ENCODE measurements at places on chromosomes 1 and 21.

- DNase-seq: no peak
These were observed 35.0 kb downstream of the ARHGEF10L start for GRCh38 chr1:17574516-17574915.

GRCh38 chr21:34609244-34609932, 5.5 kb downstream of the RCAN1 start:
- DNase-seq: no peak

GRCh38 chr21:39048574-39048973, 134.7 kb downstream of the PSMG1 start:
- DNase-seq: no peak

DNA sequence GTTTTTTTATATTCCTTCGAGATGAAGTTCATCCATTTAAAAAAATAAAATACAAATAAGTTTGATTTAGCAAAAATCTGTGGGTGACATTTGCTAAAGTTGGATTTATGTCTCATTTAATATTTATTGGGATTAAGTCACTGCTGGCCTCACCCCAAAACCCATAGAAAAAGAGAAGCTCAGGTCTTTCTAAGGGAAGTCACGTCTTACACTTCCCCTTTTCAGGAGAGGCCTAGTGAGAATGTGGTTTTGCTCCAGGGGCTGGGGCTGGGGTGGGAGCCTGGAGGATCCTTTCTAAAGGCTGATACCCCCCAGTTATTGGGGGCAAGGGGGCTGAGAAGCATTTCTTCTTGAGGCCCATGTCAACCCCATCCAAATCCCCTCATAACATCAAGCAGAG, 300.3 kb downstream of the DSCAM start:
- peak; percentile 46 for DNase-seq

DNA sequence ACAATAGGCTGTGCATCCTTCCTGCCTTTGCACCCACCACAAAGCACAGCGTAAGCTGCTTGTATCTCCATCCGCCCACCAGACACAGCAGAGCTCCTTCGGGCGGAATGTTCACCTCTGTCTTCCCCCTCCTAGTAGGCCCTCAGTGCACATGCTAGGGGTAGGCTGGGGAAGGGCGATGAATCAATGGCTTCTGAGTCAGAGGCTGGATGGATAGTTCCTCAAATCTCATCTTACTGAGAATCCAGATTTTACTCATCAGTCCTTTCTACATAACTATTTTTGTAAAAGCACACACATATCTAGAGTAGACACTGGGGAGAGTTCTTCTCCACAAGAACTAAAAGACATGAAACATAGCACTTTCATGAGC, 73.8 kb downstream of the BCAR3 start:
- no peak for DNase-seq

GRCh38 chr1:117405042-117405441, 37.8 kb downstream of the MAN1A2 start:
- DNase-seq: no peak

DNA sequence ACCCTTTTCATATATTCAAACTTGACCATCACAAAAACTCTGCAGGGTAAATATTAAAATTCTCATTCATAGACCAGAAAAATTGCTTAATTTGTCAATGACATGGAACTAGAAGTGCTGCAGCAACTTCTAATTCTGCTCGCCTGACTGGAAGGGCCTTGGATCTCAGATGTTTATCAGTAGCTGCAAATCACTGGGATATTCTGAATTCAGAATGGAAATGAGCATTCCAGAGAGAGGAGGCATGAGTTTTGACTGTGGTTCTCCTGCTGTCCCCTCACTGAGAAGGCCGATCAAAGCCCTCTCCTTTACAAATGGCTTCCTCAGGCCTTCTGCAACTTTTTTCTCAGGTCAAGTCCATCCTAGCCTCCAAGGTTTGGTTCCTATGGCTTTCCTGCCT, 171.3 kb upstream of the FAM78B start:
- DNase-seq: no peak

- DNase-seq: no peak
These were observed 15.2 kb downstream of the ADSS2 start for GRCh38 chr1:244436336-244437085.

DNA sequence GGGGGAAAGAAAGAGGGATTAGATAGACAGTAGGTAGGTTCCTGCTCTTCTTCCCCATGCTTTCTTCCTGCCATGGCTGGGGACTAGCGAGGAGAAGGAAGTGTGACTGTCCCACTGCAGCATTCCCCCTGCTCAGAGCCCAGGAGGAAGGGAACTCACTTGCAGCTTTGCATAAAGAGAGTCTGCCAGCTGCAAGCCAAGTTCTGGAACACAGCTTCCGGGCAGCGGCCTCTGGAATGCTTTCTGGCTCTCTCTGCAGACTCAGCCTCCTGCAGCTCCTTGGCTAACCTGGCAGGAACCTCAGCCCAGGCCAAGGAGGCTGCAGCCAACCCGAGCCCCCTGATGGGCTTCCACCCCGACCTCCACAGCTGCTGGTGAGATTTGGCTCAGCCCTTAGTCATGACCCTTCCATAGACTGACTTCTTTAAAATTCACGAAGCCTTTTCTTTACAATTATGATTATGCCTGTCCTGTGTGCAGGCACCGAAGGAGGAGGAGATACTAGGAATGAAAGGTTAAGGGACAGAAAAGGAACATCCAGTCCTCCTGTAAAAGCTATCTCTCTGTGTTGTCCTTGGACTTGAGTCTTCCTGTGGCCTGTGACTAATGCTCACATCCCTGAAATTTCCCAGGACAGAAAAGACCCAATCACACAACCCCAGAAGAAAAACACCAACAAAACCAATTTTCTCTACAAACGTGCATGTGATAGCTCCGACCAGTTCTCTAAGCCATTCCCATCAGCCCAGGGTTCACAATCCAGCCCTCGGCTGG, 108.2 kb upstream of the OLIG2 start:
- no peak for DNase-seq

DNA sequence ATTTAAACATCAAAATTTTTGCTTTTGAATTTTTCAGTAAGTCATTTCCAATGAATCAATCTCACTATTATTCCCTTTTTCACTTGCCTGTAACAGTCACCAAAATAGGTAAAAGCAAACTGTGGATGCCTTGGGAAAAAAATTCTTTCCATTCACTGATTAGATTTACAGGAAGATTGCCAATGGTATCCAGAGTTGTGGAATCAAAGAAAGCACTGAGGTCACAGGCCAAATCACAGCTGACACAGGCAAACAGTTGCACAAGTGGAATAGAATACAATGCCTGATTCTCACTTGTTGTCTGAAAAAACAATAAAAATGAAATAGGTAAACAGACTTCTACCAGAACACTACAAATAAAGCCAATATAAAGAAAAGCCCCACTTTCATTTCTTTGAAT, 48.4 kb downstream of the LTN1 start:
- no peak for DNase-seq

- no peak for DNase-seq
These were observed 1466.9 kb downstream of the KCNT2 start for GRCh38 chr1:195141294-195141693.

GRCh38 chr1:46011121-46011695, 121.2 kb downstream of the PIK3R3 start:
- DNase-seq: no peak

GRCh38 chr1:212062832-212063438, 27.4 kb downstream of the DTL start:
- no peak for DNase-seq

DNA sequence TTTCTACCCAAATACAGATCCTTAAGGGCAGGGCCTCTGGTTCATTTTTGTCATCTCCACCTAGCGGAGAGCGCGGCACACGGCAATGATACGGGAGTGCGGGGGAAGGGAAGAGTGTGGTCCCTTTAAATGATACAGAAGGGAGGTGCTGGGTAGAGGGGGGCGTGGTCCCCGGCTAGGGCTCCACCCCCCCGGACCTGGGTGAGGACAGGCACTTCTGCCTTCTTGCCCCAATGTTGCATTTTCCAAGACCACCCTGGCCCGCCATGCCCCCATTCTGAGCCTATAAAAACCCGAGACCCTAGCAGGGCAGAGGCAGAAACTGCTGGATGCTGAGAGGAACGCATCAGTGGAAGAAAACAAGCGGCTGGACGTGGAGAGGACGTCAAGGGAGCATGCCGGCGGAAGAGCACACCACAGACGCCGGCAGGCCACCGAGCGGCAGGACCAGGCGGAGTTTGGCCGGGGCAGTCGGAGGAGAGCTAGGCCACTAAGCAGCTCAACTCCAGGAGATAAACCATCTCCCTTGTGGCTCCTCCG, 30.0 kb downstream of the LRRC3 start:
- DNase-seq: no peak

DNA sequence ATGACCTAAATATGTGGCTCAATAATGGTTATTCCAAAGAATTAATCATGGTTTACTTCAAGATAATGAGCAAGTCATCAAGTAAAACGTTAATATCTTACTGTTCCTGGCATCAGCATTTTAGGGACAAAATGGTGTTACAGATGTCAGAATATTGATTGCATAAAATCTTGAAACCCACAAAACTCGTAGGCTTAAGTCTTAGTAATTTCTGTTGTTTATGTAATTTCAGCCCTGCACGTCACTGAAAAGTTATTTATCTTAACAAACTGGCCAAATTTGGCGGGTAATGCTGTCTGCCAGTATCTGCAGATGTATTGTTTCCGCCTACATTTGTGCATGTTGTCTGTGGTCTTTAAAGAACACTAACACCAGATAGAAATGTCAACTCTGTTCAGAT, 25.8 kb downstream of the CDC7 start:
- no peak for DNase-seq

GRCh38 chr1:59500950-59501742, 204.3 kb downstream of the FGGY start:
- DNase-seq: no peak

- no peak for DNase-seq
These were observed 9.0 kb upstream of the SMYD3 start for GRCh38 chr1:246516126-246516525.

GRCh38 chr1:228345201-228345930, 61.3 kb downstream of the TRIM11 start:
- DNase-seq: no peak

Data from GDM1 (cell line).